ENCODE measurements at places on chromosomes 2 and 18.

DNA sequence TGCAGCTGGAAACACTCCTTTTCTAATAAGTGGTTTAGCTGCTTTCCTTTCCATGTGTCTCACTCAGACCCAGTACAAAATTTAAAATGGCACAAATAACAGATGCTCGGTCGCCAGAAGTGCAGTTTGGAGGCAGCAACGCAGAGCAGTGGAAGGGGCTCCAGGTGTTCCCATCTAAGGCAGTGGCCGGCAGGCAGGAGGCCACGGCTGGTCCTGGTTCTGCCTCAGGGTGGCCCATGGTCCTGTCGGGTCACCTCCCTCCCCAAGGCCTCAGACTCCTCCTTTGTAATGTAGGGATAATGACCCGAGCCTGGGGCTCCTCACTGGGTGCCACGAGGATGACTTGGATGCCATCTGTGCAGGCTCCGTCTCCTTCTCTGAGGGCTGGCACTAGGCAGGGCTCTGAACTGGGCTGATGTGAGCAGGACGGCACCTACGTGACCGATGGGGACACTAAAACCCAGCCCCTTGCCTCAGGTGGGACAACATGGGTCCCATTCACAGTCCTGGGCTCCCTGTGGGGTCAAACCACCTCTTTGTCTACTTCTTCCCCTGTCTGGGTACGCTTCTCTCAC is 80.9 kb upstream of the SLC66A3 start:
- no peak for DNase-seq

DNA sequence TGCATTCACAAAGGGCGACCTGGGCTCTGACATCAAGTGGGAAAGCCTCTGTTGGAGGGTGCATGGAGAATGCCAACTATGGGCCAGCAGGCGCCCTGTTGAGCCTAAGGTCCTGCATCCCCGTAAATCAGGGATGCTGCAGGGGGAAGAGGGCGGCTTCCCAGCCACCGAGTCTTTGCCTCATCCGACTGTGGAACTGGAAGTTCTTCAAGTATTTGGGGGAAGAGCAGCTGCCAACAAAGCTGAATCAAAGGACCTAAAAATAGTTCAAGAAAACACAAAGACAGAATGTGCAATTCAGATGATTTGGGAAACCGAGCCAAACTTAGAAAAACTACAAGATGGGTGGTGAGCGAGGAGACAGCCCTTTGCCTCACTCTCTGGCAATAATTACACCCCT is 281.1 kb upstream of the MGAT5 start:
- no peak for DNase-seq

GRCh38 chr2:27170581-27171337 is 22.0 kb downstream of the TCF23 start:
- DNase-seq = no peak

DNA sequence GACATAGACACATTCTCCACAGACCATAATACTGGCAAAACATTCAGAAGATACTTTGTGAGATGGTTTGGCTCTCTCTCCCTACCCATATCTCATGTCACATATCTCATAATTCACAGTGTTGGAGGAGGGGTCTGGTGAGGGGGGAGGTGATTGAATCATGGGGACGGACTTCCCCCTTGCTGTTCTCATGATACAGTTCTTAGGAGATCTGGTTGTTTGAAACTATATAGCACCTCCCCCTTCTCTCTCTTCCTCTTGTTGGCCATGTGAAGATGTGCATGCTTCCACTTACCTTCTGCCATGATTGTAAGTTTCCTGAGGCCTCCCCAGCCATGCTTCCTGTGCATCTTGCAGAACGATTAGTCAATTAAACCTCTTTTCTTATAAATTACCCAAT is 61.1 kb downstream of the HK2 start:
- DNase-seq = no peak

DNA sequence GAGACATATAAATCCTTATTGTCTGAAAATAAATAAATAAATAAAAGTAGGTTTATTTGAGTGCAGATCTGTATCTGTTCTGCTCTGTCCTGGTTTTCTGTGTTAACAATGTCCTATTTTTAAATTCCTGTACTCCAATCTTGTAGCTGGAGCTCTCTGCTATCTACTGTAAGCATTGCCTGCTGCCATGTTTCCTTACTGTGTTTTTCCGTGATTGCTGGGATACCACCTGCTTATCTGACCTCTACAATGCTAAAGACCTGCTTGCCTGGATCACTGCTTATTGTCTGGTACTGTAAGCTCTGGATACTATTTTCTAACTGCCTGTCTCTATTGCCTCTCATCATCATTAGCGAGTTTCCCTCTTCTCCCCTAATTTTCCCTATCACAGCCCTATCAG is 11.6 kb downstream of the PTPN4 start:
- no peak for DNase-seq

DNA sequence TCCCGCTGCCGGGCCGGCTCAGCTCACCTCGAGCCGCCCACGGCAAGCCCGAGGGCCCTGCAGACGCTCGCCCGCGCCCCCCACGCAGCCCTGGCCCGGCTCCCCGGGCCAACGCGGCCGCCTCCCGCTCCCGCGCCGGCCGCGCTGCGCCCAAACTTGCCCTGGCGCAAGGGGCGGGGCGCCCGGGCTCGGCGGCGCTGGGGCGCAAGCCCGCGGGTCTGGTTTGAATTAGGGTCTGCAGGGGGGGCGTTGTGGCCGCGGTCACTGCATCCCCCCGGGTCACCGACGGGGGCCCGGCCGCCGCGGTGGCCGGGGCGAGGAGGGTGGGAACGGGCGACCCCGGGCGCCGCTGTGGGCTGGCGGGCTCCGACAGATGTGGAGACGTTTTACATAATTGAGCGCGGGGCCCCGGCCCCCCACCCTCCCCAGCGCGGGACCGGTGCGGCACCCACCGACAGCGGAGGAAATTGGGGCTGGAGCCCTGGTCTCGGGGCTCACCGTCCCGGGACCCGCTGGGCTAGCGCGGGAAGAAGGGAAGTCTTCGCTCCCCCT is 690 bp downstream of the SDC1 start:
- DNase-seq = no peak

DNA sequence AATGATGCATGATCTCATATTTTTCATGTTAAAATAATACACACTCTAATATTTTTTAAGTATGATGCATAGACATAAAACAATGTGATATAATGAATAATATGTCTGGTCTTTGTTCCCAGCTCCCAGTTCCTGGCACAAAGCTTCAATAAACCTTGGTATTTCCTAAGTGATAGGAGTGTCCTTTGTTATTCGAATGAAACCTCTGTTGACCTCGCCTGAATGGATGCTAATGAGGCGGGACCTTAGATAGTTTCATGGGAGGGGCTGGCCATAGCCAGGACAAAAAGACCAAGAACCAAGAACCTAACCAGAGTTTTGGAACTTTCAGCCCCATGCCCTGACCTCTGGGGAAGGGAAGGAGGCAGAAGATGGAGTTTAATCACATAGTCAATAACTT is 257.7 kb upstream of the COPS8 start:
- no peak for DNase-seq

DNA sequence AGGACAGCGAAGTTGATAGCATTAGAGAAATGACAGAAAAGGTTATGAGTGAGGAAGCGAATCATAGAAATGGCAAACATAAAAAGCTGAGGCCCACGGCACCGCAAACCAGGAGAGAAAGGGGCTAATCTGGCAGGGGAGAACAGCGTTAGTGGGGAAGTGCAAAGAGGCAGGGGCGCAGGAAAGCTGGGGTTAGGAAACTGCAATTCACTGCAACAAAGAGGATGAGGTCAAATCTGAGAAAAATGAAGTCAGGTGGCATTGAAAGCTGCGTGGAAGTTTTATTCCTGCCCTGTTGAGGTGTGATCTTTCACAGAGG is 653 bp upstream of the ABI2 start:
- DNase-seq = no peak

DNA sequence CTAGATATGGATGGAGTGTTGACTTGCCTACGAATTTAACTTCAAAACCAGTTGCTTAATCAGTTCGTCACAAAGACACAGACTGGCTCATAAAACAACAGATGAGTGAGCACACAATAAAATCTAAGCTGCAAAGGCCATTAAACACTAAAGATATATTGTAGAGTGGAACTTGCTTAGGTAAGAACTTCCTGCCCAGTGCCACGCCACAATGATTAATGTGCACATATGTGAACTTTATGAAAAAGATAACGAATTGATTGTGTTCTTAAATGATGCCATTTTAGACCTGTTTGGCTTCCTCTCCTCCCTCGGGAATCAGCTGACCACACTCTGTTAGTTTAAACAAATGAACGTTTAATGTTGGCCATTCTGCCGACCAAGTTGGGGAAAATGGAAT is 2031.3 kb upstream of the CELF4 start:
- no peak for DNase-seq

DNA sequence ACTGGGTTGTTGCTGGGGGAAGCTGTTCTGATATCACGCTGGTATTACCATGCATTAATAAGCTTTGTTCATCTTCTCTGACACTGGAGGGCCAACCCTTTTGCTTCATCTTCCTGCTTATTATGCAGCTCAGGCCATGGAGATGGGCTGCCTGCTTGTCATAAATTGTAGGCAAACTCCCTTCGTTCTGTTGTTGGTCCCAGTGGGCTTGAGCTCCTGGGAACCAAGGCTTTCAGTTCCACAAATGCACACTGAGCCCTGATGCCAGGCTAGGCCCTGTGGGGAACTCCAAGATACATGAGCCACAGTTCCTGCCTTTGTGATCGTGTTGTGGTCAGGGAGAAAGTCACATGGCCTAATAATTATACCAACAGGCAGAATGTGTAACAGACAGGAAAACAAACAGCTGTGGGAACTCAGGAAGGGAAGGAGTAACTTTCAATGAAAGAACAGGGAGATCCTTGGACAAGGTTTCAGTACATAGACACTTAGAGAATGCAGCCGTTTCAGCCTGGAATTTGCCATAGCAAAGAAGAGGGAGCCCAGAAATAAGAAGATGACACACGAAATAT is 49.0 kb upstream of the BCL2L11 start:
- DNase-seq = no peak

- no peak for DNase-seq
Measured at GRCh38 chr2:120653046-120653445, 82.6 kb upstream of the GLI2 start.

DNA sequence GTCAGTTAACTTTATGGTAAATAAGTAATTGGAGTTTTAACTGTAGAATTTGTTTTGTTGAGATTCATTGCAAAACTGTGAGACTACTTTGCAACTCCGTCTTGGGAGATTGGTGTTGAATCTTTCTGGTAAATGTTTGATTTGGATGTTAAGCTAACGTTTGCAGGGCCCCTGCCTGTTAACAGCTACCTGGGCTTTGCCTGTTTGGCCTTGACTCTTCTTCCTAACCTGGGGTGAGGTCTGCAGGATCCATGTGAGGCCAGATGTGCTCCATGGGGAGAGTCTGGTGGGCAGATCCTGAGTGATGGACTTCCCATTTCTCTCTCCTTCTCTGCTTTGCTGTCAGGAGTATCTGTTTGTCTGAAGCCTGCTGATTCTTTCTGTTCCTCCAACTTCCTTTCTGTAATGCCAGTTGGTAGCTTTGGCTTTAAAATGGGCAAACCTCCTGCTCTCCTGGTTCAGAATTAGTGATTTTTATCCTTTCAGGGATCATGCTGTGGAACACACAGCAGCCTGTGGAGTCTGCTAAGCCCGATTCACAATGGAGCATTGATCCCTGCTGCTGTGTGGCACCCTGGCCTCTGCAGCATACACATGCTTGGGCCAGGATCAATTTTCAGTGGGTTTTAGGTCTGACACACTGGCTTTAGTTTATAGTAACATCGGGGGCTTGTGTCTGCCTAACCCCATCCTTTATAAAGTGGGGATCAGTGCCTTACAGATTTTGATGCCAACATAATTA is 36.3 kb downstream of the PTPRM start:
- DNase-seq = no peak

DNA sequence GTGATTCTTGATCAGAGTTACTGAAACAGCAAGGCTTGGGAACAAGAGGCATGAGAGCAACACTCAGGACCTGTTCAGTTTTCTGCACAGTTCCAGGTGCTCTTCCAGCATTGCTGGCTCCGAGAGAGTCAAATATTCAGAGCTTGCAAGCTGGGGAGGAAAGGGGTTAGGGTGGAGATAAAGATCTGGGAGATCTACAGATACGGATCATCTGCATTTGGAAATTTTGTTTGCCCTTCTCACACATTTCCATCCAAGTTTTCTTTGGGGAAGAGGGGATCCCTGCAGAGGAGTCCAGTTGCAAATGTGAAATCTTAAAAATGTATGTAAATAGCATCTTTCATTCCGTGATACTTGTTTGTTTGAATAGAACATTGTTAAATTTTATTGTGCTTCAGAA is 108.2 kb downstream of the NEDD4L start:
- no peak for DNase-seq

DNA sequence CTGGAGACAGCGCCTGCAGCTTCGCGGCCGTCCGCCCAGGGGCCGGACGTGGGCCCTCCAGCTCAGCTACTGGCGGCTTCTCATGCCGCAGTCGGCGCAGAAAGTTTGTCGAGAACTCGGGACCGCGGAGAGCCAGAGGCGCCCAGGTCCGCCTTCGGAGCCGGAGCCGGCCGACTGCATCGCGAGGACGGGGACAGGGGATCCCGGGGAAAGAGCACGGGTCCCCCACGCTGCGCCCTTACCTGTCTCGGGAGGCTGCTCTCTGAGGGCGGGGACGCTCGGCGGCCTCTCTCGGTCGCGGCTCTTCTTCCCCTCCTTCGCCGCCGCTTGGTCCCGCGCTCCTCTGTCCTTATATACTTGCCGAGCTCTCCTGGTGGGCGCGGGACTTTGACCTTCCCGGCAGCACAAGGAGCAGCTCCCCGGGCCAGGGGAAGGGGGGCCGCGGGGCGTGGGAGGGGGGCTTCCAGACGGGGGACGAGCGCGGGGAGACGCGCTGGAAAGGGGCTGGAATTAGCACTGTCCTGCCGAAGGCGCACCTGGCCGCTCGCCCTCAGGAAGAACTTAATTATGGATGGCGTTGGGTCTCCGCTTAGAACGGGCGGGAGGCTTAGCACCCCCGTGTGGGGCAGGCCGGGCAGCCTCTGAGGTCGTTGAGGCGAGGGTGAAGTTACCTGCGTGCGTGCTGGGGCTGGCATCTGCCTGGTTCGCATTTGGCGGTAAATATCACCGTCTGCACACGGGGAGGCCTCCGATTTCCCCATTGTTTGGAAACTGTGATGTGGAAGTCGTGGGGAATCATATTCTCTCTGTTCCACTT is at the start of gene POMC:
TSS of gene POMC (minus strand) at position 325 of the 817 bp plus-strand sequence. CDS start 3,808 bp downstream, outside the sequence.
- DNase-seq = no peak

GRCh38 chr2:27921880-27922547 is 31.5 kb downstream of the BABAM2 start:
- no peak for DNase-seq

DNA sequence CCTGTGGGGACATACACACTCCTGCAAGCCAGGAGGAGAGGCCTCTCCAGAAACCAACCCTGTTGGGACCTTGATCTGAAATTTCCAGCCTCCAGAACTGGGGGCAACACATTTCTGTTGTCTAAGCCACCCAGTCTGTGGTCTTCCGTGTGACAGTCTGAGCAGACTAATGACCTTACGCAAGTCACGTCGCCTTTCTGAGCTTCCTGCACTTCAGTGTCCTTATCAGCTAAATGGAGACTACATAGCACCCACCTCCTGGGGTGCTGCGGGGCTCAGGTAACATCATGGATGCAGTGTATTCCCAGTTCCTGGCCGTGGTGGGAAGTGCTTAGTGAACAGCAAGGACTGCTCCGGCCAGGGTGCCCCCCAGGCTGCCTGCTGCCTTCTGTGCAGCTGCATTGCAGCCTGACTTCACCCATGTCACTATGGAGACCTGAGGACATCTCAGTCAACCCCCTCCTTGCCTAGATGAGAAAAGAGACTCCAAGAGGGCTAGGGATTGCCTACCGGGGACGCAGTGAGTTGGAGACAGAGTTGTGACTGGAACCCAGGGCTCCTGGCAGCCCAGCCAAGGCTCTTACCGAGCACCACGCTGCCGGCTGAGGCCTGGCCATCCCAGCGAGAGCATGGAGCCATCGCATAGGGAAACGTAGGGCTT is 61.2 kb upstream of the FZD5 start:
- DNase-seq = no peak

Data from activated T-cell treated with anti-CD3 and anti-CD28 coated beads for 4 hours (primary cell).